RWPE2 (cell line): ENCODE measurements at places on chromosomes 1 and 21.

DNA sequence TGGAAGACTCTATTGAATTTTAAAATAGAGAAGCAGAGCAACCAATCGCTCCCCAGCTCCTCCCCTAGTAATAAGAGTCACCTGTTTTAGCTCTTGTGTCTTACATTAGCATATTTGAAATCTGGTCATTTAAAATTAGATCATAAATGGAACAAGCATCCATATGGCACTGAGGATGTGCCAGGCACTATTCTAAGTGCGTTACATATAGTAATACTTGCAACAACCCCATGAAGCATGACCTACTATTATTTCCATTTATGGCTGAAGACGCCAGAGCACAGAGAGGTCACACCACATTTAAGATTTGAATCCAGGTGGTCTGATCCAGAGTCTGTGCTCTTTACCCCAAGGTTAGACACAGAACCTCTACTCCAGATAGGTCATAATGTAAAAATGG, 82.0 kb upstream of the HIVEP3 start:
- no peak for DNase-seq

- DNase-seq, result no peak
Observed at GRCh38 chr1:168004531-168004930, 67.7 kb upstream of the MPC2 start.

GRCh38 chr1:112544011-112544688, 35.4 kb downstream of the WNT2B start:
- no peak for DNase-seq

DNA sequence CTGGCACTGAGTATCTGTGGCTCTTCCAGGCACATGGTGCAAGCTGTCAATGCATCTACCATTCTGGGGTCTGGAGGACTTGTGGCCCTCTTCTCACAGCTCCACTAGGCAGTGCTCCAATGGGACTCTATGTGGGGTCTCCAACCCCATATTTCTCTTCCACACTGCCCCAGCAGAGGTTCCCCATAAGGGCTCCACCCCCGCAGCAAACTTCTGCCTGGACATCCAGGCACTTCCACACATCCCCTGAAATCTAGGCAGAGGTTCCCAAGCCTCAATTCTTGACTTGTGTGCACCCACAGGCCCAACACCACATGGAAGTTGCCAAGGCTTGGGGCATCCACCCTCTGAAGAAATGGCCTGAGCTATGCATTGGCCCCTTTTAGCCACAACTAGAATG, 18.8 kb downstream of the ODF2L start:
- no peak for DNase-seq

- DNase-seq, result no peak
Observed at GRCh38 chr1:181490740-181491712, 7.7 kb downstream of the CACNA1E start.

- no peak for DNase-seq
Observed at GRCh38 chr1:63946866-63947491, 173.2 kb downstream of the ROR1 start.

GRCh38 chr1:198374288-198374687, 166.2 kb downstream of the ATP6V1G3 start:
- no peak for DNase-seq

- DNase-seq, result no peak
Observed at GRCh38 chr1:79507770-79508169, 501.2 kb upstream of the ADGRL4 start.
